AG09309 (cell line): ENCODE measurements at places on chromosomes 16 and 17.
A peak's percentile ranks its signal among the peaks of the same experiment; 100 is the strongest.

DNA sequence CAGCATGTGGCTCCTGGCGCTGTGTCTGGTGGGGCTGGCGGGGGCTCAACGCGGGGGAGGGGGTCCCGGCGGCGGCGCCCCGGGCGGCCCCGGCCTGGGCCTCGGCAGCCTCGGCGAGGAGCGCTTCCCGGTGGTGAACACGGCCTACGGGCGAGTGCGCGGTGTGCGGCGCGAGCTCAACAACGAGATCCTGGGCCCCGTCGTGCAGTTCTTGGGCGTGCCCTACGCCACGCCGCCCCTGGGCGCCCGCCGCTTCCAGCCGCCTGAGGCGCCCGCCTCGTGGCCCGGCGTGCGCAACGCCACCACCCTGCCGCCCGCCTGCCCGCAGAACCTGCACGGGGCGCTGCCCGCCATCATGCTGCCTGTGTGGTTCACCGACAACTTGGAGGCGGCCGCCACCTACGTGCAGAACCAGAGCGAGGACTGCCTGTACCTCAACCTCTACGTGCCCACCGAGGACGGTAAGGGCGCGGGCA lies 645 bp downstream of the NLGN2 start:
- no peak for DNase-seq

DNA sequence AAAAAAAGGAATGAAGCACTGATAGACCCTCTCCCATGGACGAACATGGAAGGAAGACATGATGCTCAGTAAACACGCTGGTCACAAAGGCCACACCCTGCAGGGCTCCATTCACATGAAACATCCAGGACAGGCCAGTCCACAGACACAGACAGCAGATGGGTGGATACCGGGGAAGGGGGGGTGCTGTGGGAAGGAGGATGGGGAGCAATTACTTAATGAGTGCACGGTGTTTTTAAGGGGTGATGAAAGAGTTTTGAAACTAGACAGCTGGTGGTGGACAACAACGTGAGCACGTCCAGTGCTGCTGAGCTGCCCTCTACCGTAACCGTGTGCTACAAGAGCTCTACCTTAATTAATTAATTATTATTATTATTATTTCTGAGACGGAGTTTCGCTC lies 6.0 kb upstream of the SLC16A3 start:
- no peak for DNase-seq

DNA sequence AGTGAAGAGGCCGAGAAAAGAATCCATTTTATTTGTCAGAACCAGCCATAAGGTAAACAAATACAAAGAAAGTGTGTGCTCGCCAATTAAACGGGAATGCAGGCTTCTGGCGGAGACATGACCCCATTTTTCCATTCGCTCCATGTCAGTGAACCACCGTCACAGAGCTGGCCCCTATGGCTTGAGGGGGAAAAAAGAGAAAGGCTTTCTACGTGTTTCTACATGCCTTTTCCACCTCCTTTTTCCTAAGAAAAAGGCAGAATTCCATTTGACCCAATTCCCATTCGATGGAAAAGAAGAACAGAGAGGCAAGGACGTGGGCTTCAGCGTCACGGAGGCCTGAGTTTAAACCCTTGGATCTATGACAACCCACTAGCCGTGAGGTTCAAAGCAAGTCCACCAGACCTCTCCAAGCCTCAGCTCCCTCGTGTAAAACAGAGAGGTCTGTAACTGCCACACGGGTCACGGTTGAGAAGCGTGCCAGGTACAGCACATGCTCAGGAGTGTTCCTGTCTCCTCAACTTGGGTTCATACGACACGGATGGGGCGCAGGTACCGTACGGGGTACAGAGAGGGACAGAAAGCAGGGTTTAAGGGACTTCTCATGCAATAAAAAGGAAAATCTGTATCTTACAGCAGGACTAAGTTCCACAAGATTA lies 91.9 kb downstream of the NXN start:
- DNase-seq: no peak

DNA sequence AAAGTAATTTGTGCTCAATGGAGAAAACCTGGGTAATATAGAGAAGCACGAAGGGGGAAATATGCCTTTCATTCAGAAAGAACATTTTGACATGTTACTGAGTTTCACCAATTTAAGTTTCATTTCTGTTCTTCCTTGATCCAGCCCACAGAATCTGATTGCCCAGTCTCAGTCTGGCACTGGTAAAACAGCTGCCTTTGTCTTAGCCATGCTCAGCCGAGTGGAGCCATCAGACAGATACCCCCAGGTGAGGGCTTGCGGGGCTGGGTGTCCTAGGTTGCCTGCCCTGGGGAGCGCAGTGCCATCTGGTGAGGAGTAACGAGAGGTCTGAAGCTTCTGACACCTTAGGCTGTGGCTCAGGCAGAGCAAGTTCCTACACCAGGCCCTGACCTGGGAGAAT lies 17.7 kb downstream of the DDX19A start:
- no peak for DNase-seq

DNA sequence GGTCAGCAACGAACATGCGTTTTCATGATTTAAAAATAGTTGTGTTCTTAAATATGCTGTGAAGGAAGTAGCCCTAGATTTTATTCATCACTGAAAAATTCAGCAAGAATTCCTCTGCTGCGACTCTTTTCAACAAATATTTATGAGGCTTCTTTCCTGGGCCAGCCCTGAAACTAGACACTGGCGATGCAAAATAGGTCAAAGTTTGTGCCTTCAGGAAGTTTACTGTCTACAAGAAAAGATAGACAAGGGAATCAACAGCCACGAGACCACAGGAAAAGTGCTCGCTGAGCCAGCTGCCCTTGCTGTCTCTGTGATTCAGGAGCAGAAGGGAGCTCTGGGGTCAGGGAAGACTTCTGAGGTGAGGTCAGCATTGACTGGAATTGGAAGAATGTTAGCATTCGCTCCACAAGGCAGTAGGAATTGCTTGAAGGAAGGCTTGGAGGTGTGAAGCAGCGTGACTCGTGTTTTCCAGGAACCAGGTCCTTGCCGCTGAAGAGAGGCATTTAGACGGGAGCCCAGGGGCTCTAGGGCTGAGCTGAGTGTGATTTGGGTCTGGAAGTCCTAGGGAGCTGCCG lies 1.9 kb upstream of the RPL26 start:
- peak; percentile 67 for DNase-seq

DNA sequence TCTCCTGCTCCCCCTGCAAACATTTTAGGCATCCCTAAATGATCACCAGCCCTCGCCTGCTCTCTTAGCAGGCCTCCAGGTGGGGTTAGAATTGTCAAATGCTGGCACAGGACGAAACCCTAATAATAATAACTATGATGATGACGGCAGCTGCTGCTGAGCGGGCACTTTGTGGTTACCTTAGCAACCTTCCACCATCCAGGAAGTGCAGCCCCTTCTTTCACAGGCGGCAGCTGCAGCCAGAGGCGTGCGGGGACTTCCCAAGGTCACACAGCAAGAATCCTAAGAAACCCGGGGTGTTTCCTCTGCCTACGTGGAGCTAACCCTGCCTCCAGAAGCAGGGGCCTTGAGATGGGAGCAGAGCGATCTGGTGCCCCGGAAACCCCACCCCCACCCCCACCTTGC lies 22.4 kb upstream of the EIF1 start:
- DNase-seq: no peak

DNA sequence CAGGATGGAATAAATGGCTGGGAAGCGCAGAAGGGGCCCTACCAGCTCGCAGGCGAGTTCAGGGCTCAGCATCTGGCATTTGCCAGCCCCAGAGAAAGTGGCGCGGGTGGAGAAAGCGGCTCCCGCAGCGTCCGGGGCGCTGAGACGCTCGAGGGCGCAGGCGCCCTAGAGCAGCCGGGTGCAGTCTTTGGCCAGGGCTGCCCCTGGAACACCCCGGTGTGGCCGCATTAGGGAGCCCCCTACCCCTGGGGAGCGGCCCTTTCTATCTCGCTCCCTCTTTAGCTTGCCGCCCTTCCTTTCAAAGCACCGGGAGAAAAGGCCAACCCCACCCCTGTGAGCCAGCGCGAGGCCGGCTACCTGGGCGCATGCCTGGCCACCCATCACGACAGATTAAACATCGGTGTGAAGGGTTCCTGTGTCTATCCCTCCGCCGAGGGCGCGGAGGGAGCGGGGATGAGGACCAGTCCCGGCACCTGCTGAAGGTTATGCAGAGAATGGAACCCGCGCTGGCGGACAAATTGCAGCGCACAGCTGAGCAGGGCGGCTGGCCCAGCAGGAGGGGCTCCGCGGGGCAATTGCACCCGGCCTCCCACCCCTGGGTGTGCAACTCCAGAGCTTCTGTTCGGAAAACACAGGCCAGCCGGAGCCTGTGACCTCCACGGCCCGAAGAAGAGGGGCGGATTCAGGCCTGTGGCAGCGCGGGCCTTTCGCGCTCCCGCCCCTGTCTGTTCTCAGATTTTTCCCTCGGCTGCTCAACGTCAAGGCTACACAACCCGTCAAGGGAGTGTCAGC lies 15.6 kb upstream of the FOXF1 start:
- no peak for DNase-seq

DNA sequence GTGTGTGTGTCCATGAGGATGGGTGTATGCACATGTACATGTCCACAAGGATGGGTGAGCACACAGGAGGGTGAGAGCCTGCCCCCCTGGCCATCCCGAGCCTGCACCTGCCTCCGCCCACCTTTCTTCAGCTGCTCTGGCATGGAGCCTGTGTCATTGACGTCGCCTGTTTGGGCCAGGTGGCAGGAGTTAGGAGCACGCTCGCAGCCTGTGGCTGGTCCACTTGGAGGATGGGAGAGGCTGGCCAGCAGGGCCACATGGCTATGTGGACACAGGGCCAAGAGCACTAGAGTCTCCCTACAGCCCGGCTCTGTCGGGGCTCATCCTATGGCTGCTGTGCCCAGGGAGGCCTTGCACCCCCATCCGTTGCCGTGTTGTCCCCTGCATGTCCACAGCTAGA lies 21.4 kb downstream of the BAHCC1 start:
- DNase-seq: no peak

DNA sequence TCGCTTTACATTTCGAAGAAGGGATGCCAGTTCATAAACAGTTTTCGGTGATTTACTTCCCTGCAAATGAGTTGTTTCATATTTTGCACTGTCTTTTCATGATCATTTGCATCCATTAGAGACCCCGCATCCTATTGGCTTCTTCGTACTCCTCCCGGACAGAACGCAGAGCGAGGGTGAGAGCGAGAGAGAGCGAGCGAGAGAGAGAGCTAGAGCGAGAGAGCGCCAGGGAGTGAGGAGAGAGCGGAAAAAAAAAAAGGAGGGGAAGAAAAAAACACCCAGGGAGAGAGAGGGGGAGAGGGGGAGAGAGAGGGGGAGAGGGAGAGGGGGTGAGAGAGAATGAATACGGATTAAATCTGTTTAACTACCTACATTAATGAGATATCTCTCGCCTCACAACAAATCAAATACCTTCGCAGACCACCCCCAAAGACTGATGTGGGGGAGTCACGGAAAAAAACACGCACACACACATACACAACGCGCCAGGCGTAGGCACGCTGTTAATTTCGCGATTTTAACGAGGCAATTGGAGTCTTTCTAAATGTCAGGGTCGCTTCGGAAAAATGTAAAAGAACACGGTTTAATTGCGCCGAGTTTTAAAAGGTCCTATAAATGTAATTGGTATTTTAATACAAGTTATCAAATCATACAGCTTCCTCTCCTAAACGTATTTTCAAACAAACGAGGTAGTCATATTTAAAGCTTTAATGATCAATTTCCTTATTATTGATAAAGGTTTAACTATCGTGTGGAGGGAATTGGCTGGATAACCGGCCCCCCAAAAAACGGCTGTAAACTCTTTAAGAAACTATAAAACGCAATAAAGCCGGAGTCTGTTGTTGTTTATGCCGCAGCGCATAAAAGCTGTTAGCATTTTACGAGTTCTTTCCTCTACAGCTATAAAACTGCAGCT lies at the start of gene HOXB8:
Gene HOXB8 (minus strand): TSS at position 246 of the 916 bp plus-strand sequence. CDS start 588 bp downstream, outside the sequence.
- no peak for DNase-seq

DNA sequence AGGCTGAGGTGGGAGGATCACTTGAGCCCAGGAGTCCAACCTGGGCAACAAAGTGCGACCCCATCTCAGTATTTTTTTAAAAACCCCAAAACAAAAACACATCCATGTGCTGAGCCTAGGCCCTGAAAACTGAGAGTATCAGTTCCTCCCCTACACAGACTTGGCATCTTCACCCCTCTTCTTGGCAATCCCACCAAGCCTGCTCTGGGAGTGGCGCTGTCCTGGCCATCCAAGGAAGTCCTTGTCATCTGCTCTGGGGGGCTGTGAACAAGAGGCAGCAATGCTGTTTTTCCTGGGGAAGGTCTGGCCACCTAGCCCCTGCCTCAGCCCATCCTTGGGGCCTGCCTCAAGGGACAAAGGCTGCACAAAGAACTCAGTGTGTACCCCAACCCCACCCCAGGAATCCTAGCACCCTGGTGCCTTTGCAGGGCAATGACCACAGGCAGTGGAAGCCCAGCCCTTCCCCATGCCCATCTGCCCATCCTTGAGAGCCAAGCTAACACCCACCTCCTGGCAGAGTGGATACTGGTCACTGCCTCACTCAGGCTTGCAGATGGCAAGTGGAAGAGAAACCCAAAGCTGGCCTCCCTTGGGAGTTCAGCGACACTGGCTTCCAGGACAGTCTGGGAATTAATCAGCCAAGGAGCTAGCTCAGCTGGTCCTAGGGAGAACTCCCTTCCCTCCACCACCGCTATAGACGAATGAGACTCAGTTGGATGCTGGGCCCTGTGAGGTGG lies 14.8 kb upstream of the GFOD2 start:
- DNase-seq: no peak
